Calu3 (cell line): ENCODE measurements at places on chromosomes 2 and 18.

DNA sequence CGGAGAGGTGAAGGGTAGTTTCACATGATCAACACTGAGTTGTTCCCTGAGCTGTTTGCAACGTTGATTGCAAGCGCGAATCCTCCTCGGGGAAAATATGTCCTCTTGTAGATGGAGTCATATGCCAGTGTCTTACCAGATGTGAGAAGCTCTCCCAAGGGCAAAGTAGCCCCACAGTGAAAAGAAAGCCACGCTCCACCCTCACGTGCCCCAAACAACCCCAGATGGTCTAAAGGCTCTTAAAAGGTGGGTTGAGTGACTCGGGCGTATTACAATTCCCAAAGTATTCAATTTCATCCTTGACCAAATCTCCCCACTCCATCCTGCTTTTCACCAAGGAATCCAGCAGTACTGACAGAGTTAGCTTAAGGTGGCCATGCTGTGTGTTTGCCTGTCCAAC lies 332.1 kb upstream of the SOX11 start:
- no peak for DNase-seq

DNA sequence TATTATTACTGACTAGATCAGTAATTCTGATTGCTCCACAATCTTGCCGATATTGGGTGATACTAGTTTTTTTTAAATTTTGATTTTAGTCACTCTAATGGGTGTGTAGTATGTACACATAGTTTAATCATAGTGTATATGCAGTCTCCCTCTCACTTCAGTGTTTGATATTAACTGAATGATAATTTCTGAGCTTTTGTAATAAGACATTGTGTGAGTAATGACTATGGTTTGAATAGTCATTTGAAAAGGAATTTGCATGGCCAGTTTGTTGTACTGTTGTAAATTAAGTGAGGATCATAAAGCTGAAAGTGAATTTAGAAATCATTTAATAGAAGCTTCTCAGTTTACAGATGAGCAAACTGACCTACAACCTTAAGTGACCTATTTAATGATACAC lies 33.4 kb downstream of the USP14 start:
- no peak for DNase-seq

DNA sequence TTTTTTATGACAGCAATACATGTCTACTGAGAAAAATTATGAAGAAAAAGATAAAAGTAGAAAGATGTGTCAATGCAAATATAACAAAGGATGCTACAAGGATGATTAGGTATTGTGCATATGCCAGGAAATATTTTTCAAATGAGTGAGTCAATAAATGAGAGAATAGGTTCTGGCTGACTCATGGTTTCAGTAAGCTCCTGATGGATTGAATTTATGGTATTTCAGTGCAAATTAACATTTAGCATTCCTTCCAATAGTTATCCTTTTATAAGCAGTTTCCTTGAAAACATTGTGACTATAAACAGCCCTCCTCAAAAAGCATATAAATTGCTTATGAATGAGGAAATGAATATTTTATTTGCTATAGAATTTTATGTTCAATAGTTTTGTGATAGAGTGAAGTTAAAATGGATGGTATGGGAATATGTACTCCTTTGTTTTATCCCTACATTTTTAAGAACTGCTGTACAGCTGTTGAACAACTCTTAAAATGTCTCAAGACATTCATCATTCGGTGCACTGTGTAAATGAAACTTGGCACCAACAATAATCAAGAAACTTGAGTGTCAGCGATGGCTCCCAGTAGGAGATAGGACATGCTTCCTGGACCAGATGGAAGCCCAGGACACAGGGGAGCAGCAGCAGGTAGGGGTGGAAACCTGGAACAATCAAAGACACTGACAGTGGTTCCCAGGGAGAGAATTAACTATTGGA lies 144.7 kb downstream of the PMAIP1 start:
- DNase-seq: no peak

DNA sequence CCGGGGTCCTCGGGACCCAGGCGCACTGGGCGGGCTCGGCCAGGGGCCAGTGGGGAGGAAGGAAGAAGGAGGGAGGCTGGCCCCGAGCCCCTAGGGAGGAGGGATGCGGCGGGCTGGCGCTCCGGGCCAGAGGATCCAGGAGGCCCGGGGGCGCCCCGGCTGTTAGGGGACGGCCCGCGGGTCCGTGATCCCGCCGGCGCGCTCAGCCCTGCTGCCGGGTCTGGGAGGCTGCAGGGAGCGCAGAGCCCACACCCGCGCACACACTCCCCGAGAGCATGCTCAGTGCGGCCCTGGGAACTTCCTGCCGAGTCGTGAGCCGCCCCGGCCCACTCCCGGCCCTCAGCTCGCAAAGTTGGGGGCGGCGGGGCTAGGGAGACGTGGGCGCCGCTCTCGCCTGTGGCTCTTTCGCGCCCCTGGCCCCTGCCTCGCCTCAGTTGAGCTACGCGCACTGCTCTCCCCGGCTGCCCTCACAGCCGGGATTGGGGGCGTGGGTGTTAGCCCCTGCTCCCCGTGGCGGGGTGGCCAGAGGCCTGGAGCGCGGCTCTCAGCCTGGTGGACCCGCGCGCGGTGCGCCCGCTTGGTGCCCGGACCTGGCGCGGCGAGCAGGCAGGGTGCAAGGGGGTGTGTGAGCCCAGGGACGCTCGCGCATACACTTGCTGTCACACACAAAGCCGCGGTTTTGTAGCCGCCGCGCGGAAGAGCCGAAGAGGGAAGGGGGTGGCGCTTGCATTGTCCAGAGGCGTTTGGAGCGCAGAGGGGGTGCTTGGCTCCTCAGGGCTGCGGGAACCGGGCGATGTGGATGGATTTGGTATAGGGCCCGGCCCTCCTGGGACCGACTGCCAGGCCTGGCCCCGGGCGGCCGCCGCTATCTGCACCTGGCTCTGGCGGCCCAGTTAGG lies 132.9 kb upstream of the MGAT5 start:
- peak; percentile 34 for DNase-seq

- DNase-seq: peak; percentile 47
Measured at GRCh38 chr2:54457323-54458023, 1.3 kb downstream of the SPTBN1 start.

DNA sequence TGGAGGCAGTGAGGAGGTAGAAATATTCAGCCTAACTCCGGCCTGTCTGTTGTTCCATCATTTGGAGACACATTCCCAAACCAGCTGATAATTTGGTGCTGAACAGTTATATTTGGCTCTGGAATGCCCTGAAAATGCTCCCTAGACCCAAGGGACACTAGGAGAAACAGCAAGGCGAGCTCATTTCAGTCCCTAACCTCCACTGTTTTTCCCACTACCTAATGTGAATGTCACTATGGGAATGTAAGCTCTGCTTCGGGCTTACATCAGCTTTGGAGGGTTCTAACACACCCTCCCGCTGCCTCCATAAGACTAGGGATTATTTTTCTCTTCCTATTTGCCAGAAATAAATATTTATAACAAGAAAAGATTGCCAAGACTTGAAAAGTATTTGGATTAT lies 103.5 kb downstream of the ANTXR1 start:
- no peak for DNase-seq

GRCh38 chr18:7743256-7743655 lies 176.1 kb downstream of the PTPRM start:
- DNase-seq: no peak

GRCh38 chr18:75207310-75208154 lies 1.4 kb downstream of the PTGR3 start:
- no peak for DNase-seq
